ENCODE measurements at places on chromosomes 16 and 17.

DNA sequence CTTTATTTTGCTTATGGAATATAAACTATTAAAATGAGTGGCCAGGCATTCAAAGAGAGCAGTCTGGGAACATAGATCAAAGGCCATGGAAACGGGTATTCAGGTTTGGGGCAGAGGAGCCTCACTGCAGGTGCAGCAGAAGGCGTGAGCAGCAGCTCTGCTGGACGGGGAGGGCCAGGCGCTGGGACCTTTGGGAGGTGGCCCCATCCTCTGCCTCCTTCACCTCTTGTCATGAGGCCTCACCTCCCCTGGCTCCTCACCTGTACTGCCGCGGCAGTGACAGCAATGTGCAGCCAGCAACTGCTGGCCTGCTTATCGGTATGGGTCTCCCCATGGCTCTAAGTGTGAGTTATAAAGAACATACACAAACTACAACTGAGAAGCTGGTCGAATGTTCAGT lies 109.4 kb downstream of the CDK5R1 start:
- DNase-seq: no peak

GRCh38 chr17:63476459-63476853 lies 405 bp upstream of the ACE start:
- no peak for DNase-seq

- DNase-seq: no peak
These were observed 18.3 kb downstream of the CDIPT start for GRCh38 chr16:29844575-29845331.

GRCh38 chr16:85611194-85611443 lies 2.0 kb upstream of the GSE1 start:
- no peak for DNase-seq

GRCh38 chr16:12025472-12025871 lies 48.9 kb downstream of the SNX29 start:
- DNase-seq: no peak

GRCh38 chr16:2475413-2476344 lies 752 bp downstream of the TBC1D24 start:
- DNase-seq: no peak

GRCh38 chr16:78092758-78093157 lies 6.7 kb upstream of the WWOX start:
- DNase-seq: no peak

DNA sequence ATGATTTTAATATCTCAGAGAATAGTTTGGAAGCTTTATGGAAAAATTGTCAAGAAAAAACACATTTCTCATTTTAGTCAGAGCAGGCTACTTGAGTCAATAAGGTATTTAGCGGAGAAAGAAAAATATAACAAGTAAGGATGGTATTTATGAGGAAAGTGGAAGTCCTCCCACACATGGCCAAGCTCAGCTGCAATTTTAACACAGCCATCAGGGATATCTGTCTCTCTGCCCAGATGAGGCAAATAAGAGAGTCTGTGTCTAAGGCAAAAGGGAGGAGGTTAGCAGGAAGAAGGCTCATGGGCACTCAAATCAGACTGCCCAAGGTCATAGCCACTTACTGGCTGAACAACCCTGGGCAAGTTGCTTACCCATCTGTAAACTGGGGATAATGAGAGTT lies 5.2 kb upstream of the CMTM2 start:
- DNase-seq: no peak

GRCh38 chr17:3729881-3730280 lies 6.2 kb downstream of the HASPIN start:
- DNase-seq: no peak

GRCh38 chr17:11545002-11545401 lies 53.3 kb upstream of the DNAH9 start:
- DNase-seq: no peak

All from GM10248 (cell line).